ENCODE measurements at places on chromosomes 13 and 19.

GRCh38 chr19:46550684-46551083 lies 50.4 kb upstream of the CALM3 start:
- DNase-seq = no peak

DNA sequence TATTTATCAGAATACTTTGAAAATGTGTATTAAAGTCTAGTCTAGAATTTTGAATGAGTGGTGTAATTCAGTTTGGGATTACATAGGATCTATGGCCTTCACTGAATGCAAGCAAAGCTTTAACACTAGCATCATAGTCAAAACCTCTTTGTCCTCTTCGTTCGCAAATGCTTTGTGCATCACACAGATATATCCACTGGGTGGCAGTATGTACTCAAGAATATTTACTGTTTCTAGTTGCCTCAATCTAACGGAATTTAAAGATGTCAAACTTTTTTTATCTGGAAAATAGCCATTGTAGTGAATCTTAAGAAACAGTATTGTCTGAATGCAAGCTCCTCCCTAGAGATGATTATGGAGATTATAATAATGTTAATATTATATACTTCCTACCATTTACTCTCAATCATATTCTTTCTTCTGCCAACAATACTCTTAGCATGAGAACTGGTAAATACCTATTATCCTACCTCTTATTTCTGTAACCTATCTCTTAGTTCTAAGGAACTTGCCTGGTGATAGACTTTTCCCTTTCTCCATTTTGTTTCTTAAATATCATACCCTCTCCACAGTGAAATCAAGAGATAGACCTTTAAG lies 25.8 kb downstream of the LACC1 start:
- no peak for DNase-seq

DNA sequence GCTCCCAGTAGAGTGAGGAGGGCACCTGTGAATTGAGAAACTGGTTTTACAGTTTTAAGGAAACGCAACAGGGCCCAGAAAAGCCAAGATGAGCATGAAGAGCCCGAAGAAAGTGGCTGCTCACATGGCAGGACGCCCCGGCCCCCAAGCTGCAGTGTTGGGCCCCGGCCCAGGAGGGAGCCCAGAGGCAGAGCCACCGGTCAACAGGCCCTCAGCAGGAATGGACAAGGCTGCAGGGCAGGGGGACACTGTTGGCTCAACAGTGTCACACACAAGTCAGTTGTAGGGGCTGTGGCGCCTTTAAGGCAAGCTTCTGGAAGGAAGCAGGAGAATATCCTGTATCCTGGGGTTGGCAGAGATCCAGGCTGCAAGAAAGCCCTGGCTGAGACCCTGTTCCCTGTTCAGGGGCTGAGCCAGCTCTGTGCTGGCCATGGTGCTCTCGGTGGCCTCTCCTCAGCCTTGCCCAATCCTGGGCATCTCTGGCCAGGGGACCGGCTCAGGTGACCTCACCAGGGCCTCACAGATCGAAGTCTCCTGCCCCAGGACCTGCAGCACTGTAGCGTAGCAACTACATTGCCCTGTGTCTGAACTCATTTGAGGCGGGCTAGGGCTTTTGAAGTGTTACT lies 28.0 kb downstream of the UPF1 start:
- DNase-seq = no peak

DNA sequence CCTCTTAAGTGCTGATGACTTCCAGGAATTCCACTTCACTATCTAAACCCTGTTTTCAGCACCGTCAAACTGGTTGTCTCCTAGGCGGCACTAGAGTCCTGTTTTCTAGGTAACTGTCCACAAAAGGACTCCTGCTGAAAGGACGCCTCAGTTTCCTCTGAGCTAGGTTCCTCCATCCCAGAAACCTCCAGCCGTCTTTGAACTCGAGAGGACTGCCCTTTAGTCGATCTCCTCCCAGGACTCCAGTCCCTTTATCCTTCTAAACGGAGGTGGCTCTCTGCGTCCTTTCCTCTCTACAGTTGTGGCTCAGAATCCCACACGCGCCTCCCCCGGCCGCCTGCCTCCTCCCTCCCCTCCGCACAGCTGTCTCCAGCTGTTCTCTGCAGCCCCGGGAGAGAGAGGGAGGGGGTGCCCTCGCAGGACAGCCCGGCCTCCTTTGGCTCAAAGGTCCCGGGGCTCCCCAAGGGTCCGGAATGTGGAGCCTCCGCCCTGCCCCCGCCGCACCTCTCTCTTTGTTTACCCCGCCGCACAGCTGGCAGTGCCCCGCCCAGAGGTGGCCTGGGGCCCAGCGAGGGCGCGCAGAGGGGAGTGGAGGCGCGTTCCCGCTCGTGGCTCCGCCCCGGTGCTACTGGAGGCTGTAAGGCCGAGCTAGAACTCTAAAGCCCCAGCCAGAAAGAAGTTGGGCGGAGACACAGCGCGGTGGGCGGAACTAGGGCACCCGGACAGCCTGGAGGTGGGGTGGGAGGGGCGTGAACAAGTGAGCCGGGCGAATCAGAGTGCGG lies 2.4 kb downstream of the LTBP4 start:
- peak; percentile 99 for DNase-seq

DNA sequence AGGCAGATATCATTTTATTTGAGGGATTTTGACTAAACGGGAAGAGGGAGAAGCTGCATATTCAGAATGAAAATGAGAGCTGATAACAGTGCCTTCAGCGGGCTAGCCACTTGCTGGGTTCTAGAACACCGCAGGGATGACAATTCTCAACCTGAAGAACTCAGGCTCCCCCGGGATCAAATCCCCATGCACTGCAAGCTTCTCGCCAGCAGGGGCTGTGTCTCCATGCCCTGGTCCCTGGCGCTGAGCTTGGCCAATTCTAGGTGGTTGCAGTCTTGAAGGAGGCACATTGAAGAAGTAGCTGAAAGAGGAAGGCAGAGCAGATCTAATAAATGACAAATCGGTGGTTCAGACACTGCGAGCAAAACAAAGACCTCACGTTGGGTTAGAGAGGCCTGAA lies 128.7 kb downstream of the UQCRFS1 start:
- peak; percentile 68 for DNase-seq

GRCh38 chr13:43805071-43805468 lies 18.3 kb upstream of the ENOX1 start:
- DNase-seq = peak; percentile 65

DNA sequence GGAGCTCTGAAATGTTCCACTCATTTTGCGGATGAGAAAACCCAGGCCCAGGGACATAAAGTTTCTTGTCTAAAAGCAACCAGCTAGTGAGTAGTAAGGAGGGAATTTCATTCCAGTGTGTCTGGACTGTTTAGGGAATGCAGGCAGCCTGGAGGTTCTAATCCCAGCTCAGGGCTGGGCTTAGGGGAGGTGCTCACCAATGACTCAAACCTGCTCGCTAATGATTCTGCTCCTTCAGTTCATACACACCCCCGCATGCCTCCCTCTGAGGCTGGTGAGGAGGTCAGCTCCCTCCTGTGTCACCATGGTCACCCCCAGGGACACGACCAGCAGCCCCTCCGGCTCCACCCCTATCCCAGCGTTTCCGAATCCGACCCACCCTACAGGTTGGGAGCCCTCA lies 34.6 kb downstream of the CYP4F2 start:
- no peak for DNase-seq

GRCh38 chr19:2047449-2048103 lies 3.5 kb downstream of the MKNK2 start:
- DNase-seq = peak; percentile 71

GRCh38 chr19:17309198-17309964 lies at the start of gene DDA1:
Gene DDA1 (plus strand): TSS chr19:17309563. CDS start chr19:17309655, 92 bp downstream.
- peak; percentile 100 for DNase-seq

GRCh38 chr19:8204961-8205360 lies 4.2 kb upstream of the CERS4 start:
- DNase-seq = no peak

GRCh38 chr13:99374169-99374991 lies 67.2 kb upstream of the GPR183 start:
- peak; percentile 37 for DNase-seq

DNA sequence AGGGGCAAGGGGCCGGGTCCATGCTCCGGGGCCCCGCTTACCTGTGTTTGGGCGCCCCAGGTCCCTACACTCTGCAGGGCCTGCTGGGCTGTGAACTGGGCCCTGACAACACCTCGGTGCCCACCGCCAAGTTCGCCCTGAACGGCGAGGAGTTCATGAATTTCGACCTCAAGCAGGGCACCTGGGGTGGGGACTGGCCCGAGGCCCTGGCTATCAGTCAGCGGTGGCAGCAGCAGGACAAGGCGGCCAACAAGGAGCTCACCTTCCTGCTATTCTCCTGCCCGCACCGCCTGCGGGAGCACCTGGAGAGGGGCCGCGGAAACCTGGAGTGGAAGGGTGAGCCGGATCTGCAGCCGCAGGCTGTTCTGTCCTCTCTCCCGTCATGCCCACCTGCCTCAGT lies 1.7 kb downstream of the FCGRT start:
- no peak for DNase-seq

- DNase-seq = peak; percentile 91
These were observed 595 bp upstream of the GPR183 start for GRCh38 chr13:99307648-99308339.

DNA sequence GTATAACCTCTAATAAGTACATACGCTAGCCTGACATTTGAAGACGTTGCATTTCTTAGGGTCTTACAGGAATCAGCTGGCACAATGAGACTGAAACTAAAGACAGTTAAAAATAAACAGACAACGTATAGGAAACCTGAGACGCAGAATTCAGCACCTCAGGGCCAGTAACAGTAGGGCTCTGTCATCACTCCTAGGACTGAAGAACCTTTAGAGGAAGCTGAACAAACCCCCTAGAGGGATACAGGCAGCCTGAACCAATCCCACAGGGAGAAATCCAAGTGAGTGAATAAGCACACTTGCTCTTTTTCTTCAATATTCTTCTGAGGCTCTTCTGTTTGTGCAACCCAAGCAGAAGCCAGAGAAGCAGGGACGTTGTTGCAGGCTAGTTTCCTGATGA lies 53.9 kb upstream of the KLHL1 start:
- DNase-seq = peak; percentile 66

- no peak for DNase-seq
These were observed 97.5 kb downstream of the TNFRSF19 start for GRCh38 chr13:23667750-23668149.

DNA sequence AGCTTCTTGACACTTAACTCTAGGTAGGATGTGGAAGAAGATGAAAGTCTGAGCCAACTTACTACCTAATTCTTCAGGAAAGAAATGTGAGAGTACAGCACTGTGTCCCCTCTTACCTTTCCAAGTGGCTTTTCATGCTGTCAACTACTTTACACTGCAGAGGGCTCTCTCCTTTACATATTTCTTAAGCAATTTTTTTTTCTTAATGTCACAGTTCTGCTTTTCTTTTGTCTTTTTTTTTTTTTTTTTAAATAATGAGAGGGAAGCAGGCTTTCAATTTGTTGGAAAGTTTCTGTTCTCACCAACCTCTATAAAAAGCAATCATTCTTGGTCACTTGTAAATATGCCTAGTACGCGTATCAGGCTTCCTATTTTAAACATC lies 212.7 kb upstream of the MIR17HG start:
- no peak for DNase-seq

- no peak for DNase-seq
These were observed 11.9 kb upstream of the SULT2B1 start for GRCh38 chr19:48540110-48540509.

GRCh38 chr19:55424518-55424917 lies 16.9 kb upstream of the UBE2S start:
- no peak for DNase-seq

DNA sequence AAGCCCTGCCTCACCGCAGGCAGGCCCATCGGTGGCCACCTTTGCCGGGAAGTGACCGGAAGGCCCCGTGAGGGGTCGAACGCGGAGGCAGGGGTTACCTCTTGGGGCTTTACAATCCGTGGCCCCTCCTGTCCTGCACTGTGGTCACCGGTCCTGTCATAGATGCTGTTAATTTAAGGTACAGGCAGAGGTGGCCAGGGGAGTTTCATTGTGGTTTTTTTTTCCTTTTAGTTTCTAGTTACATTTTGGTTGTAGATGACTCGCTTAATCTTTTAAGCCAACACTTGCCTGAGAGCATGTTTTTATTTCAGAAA lies 13.1 kb downstream of the COMP start:
- no peak for DNase-seq

GRCh38 chr19:23561341-23561740 lies 125.7 kb downstream of the ZNF675 start:
- no peak for DNase-seq

GRCh38 chr13:34751044-34751443 lies 191.0 kb upstream of the NBEA start:
- no peak for DNase-seq

GRCh38 chr13:97935071-97935470 lies 18.4 kb upstream of the IPO5 start:
- no peak for DNase-seq

DNA sequence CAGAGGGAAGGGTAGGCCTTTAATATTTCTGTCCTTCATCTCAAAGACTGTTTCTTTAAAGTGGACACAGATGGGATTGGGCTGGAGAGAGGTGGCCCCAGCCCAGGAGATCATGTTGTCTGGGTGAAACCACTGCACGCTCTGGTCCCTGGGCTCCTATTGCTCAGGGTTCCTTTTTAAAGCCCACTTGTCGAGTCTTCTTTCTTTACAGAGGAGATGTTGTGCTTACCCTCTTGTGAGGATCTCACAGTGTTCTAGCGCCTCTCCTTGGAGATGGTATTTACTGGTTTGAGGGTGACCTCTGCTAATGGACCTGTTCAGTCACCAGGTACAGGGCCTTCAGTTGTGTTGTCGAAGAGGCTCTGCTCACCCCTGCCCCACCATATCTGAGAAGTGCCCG lies 128.4 kb downstream of the TM9SF2 start:
- no peak for DNase-seq

DNA sequence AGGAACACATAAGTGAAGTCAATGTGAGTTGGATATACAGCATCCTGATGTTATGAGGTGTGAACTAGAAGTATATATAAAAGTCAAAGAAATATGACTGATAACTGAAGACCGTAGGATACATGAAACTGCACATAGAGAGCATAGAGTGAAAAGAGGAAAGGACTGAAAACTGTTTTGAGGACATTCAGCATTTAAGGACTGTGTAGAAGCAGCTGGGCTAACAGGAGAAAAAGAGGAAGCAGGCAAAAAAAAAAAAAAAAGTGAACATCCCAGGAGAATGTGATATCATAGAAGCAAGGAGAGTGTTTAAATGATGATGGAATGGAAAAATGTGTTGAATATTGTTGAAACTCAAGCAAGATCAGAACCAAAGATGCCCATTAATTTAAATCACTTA lies 363.5 kb downstream of the PCDH20 start:
- no peak for DNase-seq

- DNase-seq = no peak
These were observed 448.4 kb upstream of the SLC10A2 start for GRCh38 chr13:103514619-103515018.
